ENCODE measurements at places on chromosomes 7 and 10.

DNA sequence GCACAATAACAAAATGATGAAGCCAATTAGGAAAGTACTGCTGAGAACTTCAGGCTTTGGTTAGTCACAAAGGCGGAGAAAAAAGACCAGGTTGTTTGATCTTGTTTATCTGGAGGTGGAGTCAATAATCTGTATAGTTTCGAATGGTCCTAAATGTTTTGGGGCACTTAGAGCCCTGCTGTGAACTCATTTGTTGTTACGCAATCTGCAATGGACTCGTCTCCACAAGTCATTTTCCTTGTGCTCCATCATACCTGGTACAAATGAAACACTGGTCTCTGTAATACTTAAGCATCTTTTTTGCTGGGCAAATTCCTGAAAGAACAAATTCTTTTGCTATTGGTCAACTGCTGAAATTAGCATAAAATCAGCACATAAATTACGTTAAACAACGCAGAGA is 430.5 kb downstream of the GATA3 start:
- no peak for DNase-seq

- peak; percentile 20 for DNase-seq
These were observed 15.2 kb downstream of the SLC13A4 start for GRCh38 chr7:135712796-135713195.

- peak; percentile 14 for DNase-seq
These were observed 1102.3 kb downstream of the GRM8 start for GRCh38 chr7:126150278-126150958.

DNA sequence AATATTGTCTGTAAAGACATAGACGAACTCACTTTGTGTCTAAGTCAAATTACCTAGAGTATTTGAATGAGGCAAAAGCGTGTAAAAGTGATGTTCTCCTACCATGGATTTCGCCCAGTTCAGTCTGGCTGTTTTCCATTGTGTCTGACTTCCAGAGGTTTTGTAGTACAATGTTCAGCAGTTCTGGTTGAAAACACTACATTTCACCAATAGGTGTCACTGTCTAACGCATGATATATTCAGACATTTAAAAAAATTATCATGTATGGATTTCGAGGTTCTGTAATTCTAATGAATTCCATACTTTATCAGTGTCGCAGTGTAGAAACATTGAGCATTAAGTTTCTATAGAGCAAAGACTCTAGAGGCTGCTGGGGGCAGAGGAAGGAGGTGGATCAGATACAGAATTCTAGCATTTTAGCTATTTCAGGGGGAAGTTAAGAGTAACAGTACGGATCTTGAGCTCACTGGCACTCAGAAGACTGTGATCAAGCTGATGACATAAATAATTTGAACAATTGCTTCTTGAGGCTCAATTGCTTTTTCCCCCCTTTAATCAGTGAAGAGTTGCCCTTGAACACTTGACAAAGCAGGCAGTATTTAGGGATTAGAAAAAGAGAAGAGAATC is 196.9 kb upstream of the RHOBTB1 start:
- DNase-seq = peak; percentile 78

- DNase-seq = no peak
These were observed 750.8 kb downstream of the REEP3 start for GRCh38 chr10:64271983-64272382.

- no peak for DNase-seq
These were observed 28.6 kb downstream of the TCERG1L start for GRCh38 chr10:131282961-131283360.

GRCh38 chr7:145031162-145031561 is 195.3 kb upstream of the TPK1 start:
- peak; percentile 20 for DNase-seq

DNA sequence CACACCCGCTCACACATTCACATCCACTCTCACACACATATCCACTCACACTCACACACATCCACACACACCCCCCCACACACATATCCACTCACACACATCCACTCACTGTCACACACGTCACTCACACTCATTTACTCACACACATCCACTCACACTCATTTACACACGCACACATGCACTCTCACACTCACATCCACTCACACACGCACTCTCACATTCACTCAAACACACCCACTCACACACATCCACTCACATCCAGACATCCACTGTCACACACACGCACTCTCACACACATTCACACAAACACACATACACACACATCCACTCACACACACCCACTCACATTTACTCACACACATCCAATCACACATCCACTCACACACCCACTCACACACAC is 18.3 kb downstream of the PWWP2B start:
- no peak for DNase-seq

GRCh38 chr10:88538048-88538447 is 45.1 kb downstream of the RNLS start:
- no peak for DNase-seq

- no peak for DNase-seq
These were observed 59.0 kb downstream of the PALD1 start for GRCh38 chr10:70537398-70538194.

DNA sequence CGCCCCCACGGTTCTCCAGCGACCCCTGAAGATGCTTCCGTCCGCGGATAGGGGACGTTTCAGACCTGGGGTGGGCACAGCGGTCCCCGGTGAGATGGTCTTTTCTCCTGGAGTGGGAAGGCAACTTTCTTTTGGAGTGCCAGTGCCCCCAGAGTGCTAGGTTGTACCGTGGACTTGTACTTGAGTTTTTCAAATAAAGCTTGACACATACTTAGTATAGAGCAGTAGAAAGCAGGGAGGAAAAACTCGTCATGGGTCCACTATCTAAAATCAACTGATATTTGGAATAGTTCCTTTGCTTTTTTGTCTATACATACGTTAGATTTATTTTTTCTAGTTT is 28.4 kb downstream of the RBM20 start:
- no peak for DNase-seq

GRCh38 chr7:155752756-155753445 is 59.4 kb downstream of the SHH start:
- no peak for DNase-seq

DNA sequence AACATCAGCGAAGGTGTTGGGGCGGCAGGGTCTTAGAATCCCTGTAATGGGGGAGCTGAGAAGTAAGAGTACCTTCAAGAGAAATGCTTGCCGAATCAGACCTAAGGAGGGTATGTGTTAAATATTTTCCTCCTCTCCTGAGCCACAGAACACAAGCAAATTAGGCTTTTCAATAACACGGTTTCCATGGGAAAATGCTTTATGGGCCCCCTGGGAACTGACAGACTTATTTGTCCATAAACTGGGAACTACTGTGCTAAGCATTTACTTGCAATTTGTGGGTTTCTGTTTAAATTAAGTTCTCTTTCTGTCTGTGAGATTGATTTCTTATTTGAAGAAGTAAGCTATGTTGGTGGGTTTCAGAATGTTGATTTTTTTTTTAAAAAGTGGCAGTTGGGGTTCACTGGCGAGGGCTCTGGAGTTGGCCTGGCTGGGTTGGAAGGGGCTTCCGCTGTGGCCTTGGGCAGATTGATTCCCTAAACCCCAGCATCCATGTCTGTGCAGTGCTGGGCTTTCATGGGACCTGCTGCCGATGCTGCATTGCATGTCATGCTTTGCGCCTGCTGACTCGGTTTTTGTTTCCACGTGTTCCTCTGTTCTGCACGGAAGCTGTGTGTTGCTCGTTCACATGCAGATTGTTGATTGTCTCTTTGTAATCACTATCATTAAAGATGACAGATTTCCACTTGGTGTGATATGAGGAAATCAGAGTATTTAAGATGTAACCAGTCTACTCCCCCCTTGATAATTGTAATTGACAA is 7.2 kb downstream of the RBM17 start:
- DNase-seq = no peak

DNA sequence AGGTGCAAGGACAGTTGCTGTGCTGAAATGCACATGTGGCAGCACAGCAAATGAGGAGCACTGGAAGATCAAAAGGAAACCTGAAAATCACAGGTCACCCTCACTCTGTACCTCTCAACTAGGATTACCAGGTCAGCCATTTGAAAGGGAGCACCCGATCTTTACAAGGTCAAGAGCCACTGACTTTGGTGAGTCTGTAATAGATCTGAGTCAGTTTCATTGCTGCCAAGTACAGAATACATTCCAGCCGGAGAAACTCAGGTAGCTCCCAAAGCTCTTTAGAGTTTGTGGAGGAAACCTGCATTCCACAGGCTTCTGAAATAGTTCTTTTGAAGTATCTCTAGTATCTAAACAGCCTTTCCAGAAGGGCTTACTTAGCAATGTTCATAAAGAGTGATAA is 217.5 kb downstream of the SNX13 start:
- DNase-seq = no peak

All from brain (organoid and tissue), 16 donors.